ENCODE measurements at places on chromosomes 5 and 9.

DNA sequence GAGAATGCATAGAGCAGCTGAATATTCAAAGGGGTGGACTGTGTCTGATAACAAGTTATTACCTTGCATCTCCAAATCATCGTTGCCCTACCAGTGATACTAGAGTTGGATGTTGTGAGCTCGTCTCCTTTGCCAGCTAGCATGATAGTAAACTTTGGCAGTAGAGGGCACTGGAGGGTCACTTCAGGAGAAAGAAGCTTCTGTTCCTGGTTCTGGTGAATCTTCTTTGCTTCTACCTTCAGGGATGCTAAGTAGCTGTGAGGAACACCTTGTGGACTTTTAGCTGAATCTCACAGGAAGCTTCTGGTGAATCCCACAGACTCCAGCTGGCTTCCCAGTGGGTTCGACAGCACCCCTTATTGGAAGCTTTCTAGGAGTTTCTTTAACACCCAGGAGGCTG, 626.6 kb upstream of the SGCD start:
- no peak for DNase-seq

DNA sequence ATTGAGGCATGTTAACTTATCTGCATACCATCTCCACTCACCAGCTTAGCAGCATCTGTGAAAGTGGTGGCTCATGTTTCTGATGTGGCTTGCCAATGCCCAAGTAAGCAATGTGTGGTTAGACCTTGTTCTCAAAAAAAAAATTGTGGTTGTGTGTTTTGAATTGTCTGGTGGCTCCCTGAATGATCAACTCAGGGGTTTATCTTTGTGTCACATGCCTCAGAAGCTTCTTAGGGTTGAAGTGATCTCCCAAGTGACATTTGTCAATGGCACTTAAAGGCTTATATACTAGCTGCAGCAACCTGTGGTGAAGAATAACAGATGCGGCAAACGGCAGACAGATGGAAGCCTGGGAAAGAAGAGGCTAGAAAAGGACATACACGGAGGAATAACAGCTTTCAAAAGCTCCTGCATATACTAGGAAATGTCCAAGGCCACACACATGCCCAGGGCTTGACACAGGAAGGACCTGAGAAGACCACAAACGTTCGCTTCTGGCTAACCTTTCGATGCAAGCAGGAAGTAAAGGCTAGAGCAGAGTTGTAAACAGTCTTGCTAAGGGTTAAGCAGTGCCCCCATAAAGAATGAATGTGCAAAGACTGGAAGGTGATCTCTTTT, 42.2 kb upstream of the FSD1L start:
- no peak for DNase-seq

DNA sequence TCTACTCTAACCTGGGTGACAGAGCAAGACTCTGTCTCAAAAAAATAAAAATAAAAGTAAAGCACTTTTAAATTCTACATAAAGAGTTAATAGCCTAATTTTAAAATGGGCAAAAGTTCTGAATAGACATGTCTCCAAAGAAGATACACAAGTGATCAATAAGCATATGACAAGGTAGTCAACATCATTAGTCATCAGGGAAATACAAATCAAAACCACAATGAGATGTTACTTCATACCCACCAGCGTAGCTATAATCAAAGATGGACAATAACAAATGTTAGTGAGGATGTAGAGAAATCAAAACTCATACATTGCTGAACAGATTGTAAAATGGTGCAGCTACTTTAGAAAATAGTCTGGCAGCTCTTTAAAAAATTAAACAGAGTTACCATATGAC, 64.1 kb downstream of the IQGAP2 start:
- no peak for DNase-seq

GRCh38 chr5:2269656-2270055, 386.9 kb upstream of the IRX4 start:
- DNase-seq = no peak

DNA sequence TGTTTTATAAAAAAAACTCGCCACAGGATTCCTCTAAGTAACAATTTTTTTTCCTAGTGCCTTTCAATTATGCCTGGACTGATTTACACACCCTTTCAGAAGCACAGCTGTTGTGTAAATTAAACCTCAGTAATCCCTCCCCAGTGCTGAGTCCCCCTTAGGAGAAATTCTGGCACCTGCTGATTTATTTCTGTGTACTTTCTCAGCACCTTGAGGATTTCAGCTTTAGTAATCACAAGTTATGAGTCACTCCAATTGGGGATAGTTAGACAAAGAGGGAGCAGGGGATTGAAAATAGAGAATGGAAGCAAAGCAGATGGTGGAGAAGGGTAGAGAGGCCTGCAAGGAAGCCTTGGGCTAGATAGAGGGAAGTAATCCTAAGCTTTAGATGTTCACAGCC, 171.7 kb downstream of the TTLL11 start:
- DNase-seq = no peak

DNA sequence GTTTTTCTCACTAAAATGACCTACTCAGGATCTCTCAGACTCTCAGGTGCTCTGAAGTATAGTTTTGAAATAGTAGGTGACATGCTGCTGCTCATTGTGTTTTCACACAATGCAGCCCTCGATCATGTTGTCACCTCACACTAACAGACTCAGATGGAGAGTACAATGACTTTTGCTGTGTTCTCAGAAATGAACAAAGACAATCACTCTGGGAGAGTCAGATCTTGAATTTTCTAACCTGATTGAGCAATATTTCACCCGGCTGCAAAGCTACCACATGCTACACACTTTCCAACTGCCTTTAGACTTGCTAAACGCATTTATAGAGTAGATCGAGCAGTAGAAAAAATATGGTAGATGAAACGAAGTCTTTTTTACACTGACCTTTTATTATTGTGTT, 113.4 kb downstream of the ST8SIA4 start:
- no peak for DNase-seq

GRCh38 chr9:114375386-114376175, 12.2 kb downstream of the AKNA start:
- no peak for DNase-seq

DNA sequence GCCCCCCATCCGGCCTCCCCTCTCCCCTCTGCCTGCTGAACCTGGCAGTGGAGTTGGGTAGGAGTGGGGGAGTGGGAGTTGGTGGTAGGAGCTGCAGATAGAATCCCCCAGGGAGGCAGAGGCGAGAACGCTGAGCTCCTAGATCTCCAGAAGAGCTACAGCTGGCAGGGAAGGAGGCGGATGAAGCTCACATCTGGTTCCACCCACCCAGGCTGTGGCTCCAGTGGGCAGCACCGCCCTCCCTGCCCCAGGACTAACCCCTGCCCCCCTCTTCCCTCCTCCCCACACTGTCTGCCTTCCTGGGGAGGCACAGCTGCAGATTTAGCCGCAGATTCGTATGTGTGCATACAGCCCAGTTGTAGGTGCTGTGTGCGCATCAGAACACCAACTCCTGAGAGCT, 34.2 kb downstream of the C9orf50 start:
- DNase-seq = no peak

DNA sequence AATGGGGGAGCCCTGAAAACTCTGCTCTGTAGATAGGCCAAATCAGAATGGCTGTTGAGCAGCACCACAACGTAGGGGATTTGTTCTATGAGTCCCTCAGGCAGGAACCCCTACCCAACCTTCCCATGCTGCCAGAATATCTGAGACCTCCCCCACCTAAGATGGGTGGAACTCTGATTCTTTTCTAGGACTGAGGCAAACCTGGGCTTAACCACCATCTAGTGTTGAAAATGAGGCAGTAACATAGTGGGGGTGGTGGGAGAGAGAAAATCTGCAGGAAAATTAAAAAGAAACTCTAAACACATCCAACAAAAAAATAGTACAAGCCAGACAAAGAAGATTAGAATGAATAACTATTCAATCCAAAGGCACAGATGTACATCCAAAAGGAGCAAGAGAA, 228.4 kb downstream of the ATPSCKMT start:
- DNase-seq = no peak
